NB4 (cell line): ENCODE measurements at places on chromosomes 2 and 18.

DNA sequence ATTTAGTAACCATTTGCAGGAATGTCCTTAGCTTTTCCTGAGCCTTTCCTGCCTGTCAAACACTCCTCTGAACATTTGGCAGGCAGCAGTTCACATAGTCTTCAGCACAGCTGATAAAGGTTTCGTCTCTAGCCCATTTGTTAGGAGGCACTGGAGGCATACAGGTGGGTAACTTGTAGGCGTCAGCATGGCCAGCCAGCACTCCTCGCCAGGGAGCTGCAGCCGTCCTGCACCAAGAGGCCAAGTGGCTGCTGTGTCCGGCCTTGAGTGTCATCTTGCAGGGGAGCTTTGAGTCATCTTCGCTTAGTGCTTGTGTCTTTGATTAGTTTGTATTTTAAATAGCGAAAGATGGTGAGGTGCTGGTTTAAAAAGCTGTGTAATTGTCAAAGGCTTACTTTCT, 120.3 kb upstream of the NFATC1 start:
- DNase-seq: no peak

DNA sequence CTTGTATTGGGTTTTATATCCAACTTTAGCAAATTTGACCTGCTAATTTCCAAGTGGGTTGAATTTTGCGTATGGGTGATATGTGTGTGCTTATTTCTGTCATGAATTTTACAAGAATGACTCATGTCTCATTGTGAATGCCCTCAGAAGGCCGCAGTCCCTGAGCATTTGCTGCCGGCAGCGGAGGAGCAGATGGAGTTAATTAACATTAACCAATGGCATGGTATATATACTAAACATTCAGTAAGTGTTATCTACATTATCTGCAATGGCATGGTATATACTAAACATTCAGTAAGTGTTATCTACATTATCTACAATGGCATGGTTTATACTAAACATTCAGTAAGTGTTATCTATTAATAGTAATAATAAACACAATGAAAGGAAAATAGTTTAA, 90.1 kb downstream of the DOK6 start:
- DNase-seq: no peak

GRCh38 chr2:2845806-2846315, 514.8 kb upstream of the MYT1L start:
- DNase-seq: no peak

GRCh38 chr2:6647046-6647445, 218.7 kb downstream of the CMPK2 start:
- no peak for DNase-seq

GRCh38 chr2:230434677-230435324, 18.8 kb downstream of the SP100 start:
- no peak for DNase-seq

GRCh38 chr18:39453882-39454281, 1888.3 kb upstream of the CELF4 start:
- DNase-seq: no peak

DNA sequence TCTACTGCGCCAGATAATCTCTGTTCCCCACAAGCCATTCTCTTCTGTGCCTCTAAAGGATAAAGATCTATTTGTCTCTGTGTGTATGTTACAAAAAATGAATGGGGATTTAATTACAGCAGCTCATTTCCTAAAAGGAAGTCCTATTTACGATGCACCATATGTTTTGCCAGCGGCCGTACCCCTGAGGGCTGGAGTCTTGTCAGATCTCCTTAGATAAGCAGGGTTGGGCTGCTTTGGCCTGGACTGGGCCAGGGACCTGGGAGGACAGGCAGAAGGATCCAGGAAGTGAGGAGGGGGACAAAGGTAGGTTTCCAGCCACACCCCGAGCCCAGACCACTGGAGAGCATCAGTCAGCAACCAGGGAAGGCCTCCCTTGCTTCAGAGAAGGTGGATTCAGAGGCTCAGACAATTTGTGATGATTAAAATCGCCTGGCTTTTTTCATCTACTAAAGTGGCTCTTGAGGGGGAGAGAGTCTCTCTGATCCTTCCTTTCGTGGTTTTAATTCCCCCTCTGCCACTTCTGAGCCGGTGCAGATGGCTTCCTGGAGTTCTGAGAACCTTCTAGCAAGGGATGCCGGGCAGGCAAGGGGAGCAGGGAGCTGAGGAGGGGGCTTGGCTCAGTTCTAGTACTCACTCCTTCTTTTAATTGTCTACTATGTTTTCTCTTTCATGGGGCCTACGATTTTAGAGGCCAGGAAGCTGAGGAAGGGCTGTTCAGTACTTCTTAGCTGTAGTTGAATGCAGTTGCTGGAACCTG, 42.1 kb downstream of the MYCN start:
- no peak for DNase-seq

GRCh38 chr2:239440511-239440959, 39.7 kb upstream of the HDAC4 start:
- DNase-seq: no peak

GRCh38 chr2:158154596-158154995, 52.9 kb downstream of the UPP2 start:
- peak; percentile 43 for DNase-seq

DNA sequence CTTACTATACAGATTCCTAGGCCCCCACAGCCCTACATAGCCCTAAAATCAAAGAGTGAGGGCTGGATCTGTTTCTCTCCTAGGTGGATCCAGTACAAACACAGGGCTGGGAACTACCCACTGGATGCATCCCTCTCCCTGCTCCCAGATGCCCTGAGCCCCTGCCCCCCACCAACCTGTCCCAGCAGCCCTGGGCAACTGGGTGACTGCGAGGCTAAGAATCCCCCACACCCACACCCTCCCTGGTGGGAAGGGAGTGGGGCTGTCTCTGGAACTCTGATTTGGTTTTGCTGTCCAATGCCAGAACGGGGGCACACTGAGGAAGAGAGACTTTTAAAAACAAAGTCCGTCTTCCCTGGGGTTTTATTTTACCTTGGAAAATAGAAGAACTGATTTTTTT, 113.1 kb downstream of the SMAD7 start:
- DNase-seq: no peak

- DNase-seq: peak; percentile 30
Measured at GRCh38 chr2:10814571-10815331, 2.2 kb upstream of the PDIA6 start.

- no peak for DNase-seq
Measured at GRCh38 chr2:221050020-221050795, 521.9 kb downstream of the EPHA4 start.

- no peak for DNase-seq
Measured at GRCh38 chr2:70509565-70509964, 44.1 kb downstream of the TGFA start.

DNA sequence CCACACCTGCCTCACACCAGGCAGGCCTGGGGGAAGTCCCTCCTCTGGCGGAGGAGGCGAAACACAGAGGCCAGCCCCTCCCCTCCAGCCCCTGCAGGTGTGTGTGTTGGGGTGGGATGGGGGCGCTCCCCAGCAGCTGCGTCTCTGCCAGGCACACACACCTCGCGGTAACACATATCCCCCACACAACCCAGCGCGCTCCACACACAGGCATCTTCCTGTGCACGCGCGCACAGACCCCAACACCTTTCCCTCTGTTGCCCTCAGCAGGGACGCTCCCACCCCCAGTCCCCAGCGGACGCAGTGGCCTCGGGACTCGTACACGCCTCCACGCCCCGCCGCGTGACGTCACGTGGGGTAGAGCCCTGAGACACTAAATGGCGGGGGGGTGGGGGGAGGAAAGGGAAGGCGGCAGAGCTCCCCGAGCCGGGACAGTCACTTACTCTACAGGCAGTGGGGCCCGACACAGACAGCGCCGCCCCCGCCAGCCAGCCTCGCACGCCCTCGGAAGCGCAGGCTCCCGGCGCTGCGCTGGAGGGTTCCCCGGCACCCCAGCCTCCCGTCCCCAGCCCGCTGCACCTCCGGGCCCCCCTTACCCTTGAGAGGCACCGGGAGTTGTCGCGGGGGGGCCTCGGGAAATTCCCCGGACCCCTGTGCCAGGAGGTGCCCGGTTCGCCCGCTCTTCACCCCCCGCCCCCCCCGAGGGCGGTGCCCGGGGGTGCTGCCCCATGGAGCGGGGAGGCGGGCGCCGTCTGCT, at the start of gene WNT10A:
WNT10A (plus strand) TSS at position 751 of the 757 bp plus-strand sequence. CDS start 144 bp downstream, outside the sequence.
- no peak for DNase-seq
